CD4-positive, alpha-beta T cell treated with Interleukin-2 at 100 ng/mL for 4 hours (primary cell): ENCODE measurements at places on chromosomes 7 and 10.

GRCh38 chr7:130789436-130789835, 55.4 kb upstream of the KLF14 start:
- no peak for DNase-seq

- no peak for DNase-seq
Measured at GRCh38 chr7:47826754-47827153, 121.5 kb downstream of the PKD1L1 start.

DNA sequence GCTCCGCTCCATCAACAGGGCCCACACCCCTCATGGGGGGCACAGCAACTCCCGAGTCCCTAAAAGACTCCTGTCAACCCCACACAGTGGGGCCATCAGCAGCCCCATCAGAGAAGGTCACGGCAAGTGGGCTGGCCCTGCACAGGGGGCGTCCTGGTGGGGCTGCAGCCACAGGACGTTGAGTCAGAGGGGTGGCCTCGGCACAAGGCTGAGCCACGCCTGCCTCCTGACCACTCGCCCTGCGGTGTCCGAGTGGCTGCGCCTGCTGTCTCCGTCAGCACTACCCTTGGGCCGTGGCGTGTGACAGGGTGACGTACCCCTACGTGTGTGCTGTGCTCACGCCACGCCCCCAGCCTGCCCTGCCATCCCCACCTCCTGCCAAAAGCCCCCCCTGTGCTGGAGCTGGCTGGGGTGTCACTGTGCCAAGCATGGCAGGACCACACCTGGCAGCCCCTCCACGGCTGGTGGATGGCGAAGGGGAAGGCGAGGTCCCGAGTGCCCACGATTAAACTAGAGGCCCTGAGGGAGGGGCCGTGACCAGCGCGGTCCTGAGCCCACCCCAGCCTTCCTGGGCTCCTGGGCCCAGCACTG, 26.0 kb upstream of the NKX6-2 start:
- no peak for DNase-seq

GRCh38 chr10:6364893-6365292, 162.2 kb downstream of the PFKFB3 start:
- no peak for DNase-seq
